ENCODE measurements at places on chromosomes 11 and 22.

DNA sequence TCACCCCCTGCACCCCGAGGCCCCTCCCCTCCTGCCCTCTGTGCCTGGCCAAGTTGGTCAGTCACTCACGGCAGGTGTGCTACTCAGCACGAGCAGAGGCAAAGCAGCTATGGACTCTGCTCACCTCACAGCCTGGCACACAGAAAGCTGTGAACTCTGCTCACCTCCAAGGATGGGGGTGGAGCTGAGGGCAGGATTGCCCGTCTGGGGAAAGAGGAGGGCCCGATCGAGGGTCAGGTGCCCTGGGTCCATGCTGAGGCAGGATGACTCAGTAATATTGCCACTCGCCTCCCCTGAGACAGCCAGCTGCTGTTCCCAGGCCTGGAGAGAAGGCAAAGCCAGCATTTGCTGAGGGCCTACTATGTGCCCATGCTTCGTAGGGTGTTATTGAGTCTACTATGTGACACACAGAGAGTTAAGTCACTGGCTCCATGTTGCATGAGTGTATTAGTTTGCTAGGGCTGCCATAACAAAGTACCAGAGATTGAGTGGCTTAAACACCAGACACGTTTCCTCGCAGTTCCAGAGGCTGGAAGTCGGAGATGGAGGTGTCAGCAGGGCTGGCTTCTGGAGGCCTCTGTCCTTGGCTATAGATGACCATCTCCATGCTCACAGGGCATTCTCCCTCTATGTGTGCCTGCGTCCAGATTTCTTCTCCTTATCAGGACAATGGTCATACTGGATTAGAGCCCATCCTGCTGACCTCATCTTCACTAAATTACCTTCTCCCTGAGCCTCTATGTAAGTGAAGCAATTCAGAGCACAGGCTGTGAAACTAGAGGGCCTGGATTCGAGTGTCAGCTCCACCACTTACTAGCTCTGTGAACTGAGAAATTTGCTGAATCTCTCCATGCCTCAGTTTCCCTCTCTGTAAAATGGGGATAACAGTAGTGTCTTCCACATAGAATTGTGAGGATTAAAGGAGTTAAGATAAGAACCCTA, 13.2 kb upstream of the TSKU start:
- no peak for DNase-seq

GRCh38 chr11:117095284-117096161, 2.7 kb downstream of the SIK3 start:
- DNase-seq, result no peak

DNA sequence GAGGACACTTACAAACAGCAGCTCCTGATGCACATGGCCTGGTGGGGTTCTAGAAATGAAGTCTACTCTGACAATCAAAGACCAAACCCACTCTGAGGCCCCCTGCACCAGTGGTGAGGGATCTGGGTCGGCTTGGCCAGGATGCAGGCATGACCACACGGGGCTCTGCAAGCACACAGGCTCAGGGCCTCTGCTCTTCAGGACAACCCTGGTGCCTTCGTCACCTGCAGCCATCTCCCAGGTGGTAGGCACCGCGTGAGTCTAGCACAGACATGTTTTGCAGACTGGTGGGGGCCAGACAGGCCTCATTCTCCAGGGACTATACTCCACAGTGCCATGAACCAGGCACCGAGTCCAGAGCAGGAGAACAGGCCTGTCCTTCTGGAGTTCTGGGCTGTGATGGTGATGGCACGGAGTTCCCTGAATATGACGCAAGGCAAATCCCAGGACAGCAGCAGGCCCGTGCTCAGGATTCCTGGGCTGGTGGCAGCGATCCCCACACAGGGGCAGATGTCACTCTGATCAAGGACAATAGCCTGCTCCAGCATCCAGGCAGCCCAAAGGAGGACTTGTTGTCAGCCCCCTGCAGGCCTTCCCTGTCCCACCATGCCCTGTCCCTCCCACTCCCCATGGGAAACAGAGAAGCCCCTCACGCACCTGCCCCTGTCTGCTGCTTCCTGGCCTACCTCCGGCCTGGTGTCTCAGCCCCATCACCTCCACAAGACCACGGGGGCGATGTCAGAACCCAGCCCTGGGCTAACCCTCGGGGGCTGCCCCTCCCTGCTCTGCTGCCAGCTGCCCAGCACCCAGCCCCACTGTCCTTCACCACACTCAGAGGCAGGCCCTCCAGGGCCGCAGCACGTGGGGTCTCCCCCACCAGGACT, 36.1 kb downstream of the GNB1L start:
- DNase-seq, result no peak

- no peak for DNase-seq
Observed at GRCh38 chr11:126102436-126102981, 39.8 kb upstream of the CDON start.

GRCh38 chr11:67435727-67436458, 1.6 kb downstream of the PTPRCAP start:
- no peak for DNase-seq

DNA sequence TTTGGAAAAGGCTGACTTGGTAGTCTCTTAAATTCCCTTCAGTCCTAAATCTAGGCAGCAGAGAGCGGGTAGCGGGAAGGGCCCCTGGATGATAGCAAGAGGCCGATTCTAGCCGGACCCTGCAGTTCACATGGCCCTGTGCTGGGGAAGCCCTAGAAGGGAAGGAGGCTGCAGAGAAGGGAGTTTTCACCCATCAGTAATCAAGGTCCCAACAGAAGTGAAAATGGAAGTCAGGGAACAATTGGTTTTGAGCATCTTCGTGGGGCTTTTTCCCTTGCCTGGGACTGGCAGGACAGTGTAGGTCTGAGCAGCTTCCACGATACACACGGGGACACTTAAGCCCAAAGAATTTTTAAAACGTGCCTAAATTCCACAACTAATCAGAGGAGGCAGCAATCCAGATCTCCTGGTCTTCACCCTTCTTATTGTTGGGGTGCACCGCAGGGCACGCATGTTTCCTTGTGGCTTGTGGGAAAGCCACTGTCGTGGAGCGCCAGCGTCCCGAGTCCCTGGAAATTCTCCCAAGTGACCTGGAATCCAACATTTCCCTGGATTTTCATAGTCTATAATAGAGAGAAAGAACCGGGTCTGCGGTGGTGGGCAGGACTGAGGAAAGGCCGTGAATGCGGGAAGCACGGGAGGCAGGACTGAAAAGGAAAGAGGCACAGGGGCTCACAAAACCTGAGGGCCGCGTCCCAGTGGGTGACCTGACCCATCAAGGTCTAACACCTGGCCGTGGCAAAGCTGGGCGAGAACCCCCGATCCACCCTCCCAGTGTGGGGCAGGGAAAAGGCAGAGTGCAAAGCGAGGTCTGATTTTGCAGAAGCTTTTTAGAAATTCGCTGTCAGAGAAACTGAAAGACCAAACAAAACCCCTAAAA, 846 bp upstream of the OAF start:
- no peak for DNase-seq

DNA sequence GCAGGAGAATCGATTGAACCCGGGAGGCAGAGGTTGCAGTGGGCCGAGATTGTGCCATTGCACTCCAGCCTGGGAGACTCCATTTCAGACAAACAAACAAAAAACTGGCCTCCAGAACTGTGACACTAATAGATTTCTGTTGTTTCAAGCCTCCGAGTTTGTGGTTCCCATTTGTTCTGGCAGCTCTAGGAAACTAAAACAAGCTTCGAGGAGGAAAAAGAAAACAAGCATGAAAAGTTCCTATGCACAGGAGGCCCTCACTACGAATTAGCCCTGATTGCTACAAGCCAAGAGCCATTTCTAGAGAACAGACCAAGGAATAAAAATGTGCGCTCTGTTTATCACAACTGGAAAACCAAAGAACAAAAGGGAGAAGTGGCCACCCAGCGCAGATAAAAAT, 47.8 kb upstream of the SHANK2 start:
- no peak for DNase-seq

- no peak for DNase-seq
Observed at GRCh38 chr22:50310031-50310722, 2.7 kb upstream of the PLXNB2 start.

GRCh38 chr11:93517041-93517440, 26.1 kb downstream of the SMCO4 start:
- DNase-seq, result no peak

DNA sequence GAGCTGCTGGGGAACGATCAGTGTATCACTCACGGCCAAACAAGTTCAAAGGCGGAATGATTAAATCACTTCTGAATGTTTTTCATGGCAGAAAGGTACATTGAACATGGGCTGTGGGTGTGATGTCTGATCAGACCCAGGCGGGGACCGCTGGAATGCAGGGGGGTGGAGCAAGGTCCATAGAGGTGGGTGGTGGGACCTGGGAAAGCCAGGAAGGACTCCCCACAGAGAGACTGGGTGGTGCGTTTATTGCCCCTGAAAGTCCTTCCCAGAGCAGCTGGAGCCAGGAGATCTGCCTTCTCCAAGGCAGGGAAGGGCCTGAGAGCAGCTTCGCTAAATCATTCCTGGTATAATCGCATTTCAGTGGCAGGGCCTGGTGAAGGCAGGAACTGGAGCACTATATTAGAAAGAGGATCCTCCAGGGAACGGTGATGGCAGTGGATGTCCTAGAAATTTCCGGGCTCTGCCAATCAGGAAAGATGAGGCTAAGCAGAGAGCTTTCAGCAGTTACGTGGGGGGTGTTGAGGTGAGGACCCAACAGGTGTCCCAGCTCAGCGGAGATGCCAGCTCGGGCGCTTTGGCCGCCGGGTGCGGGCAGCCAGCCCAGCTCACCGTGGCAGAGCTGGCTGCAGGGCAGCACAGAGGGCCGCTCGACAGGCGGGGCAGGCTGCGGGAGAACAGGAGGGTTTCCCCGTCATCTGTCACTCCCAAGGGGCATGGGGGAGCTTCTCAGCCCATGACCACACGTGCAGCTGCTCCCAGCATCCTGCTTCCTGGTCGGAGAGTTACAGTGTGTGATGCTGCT, 271.7 kb downstream of the CTTN start:
- DNase-seq, result no peak

DNA sequence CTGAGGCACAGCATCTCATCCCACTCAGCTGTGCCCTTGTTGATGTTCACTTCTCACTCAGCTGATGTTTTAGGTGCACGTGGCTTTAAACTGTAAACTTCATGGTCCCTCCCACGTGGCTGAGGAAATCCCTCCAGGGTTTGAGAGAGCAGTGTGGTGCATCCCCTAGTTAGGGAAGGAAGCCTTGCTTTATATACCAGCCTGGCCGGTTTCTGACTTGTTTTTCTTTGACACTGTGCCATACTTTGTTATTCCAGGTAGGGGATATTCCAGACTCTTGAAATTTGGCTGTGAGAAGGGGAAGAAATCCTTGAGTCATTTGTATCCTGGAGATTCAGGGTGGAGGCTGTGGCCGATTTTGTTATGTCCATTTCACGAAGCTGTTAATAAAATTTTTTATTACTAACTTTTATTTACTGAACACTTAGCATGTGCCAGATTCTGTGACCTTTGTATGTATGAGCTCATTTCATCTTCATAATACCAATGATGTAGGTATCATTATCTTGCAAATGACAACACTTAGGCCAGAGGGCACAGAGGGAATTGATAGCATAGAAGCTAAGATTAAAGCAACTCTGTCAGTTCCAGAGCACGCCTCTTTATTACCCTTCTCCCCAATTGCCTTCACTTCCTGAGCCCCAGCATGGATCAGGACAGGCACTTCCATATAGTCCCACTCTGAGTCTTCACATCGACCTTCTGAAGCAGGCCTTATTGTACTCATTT, 116.6 kb downstream of the NAV2 start:
- no peak for DNase-seq

DNA sequence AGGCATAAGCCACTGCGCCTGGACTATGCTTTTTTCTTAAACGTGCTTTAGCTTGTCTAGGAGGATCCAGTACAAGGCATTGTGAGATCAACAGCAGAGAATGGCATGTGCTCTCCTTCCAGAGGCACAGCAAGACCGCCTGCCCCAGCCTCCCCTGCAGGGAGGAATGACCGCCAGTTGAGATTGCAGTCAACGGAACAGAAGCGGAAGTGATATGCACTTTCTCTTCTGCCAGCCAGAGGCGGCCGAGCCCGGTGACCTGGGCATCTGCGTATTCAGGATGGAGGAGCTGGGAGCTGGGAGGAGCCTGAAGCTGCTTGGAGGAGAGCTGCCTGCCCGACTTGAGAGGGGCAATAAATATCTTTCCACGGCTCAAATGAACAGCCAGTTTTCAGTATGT, 243.0 kb downstream of the CTTN start:
- no peak for DNase-seq

GRCh38 chr11:14446701-14447169, 52.9 kb downstream of the COPB1 start:
- no peak for DNase-seq

DNA sequence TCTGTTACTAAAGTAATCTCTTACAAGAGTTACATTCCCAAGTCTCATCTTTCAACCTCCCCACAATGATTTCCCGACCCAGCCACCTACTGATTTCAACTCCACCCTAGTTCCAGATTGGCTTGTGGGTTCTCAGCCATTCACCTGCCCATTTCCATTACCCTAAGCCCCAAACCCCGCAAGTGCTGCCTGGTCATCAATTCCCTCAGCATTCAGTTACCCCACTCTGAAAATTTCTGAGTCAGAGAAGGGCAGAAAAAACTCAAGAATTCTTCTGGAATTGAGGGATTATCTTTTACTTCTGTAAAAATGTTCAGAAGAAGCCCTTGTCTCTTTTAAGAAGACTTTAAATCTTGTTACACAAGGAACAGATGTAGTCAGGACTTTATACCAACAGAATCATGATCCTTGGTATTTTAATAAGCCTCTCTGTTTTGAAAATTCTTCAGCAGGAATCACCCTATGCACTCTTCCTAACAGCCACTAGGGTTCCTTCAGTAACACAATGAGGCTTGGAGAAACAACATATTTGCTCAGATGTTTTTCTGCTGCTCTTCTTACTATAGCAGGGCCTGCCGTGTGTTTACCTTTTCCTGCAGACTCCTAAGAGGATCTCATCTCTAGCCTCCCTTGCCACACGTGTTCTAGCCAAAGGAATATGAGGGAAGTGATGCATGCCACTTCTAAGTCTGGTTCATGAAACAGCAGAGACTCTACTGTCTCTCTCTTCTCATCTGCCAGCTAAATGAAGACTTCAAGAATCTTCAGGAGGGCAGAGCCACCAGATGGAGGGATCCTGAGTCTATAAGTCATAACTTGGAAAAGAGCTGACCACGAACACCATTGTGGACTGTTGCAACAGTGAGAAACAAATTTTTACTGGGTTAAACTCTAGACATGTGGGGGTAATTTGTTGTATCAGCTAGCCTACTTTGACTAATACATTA, 29.3 kb upstream of the PAMR1 start:
- no peak for DNase-seq

DNA sequence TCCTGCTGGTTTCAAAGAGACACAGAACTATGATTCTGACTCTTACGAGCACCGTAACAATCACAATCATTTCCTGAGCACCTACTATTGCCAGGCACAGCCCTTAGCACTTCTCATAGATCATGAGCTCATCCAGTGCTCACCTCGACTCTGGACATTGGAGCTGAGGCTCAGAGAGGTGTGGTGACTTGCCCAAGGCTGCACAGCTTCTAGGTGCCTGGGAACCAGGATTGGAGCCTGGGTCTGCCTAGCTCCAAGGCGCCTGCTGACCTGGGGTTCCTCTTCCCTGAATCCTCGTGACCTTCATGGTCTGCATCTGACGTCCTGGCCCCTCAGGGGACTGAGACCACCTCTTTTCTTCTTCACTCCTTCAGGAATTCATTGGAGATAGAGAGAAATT, 50.6 kb upstream of the CRYBB3 start:
- no peak for DNase-seq
